NCI-H2029 treated with DMSO at 0.1 percent for 48 hours (cell line): ENCODE measurements at places on chromosomes 5 and 9.

DNA sequence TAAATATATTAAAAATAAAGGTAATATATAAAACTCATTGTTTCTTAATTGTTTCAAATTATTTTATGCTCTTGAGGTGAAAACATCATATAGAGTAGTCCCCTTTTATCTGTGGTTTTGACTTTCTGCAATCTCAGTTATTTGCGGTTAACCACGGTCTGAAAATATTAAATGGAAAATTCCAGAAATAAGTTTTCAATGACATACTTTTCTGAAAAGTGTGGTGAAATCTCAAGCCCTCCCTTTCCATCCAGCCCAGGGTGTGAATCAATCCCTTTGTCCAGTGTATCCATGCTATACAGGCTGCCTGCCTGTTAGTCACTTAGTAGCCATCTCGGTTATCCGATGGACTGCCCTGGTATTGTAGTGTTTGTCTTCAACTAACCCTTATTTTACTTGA lies 546.7 kb upstream of the DMAC1 start:
- DNase-seq: no peak

DNA sequence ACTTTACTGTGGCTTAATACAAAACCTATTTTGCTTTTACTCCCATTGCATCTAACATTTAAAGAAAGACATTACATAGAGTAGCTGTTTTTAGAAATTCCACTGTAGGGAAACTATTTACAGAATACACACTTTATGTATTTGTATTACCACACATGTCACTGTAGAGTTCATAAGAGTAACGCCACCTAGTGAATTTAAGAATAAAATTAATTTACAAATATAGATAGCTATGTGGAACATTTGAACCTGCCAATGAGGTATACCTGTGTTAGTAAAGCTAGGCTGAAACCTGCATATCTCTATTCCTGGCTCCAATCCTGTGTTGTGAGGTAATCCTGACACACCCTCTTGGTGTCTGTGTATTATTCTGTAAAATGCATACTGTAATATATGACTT lies 234.4 kb downstream of the MAST4 start:
- no peak for DNase-seq

GRCh38 chr5:127602896-127603844 lies 45.7 kb upstream of the CTXN3 start:
- no peak for DNase-seq

DNA sequence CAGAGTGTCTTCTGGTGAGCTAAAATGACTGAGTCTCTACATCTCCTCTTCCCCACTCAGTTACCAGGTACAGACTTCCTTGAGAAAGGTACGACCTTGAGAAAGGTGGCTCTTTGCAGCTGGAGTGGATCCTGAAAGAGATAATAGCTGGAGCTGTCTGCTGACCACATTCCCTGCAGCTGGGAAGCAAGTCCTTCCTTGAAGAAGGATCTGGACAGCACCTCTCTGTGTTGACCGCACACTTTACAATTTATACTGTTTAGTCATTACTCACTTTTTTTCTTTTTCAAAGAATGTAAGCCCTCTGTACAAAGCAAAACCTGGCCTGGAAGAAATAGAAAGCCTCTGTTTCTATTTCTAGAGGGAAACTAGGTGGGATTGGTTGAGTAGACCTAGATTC lies 148.8 kb downstream of the MACIR start:
- no peak for DNase-seq

DNA sequence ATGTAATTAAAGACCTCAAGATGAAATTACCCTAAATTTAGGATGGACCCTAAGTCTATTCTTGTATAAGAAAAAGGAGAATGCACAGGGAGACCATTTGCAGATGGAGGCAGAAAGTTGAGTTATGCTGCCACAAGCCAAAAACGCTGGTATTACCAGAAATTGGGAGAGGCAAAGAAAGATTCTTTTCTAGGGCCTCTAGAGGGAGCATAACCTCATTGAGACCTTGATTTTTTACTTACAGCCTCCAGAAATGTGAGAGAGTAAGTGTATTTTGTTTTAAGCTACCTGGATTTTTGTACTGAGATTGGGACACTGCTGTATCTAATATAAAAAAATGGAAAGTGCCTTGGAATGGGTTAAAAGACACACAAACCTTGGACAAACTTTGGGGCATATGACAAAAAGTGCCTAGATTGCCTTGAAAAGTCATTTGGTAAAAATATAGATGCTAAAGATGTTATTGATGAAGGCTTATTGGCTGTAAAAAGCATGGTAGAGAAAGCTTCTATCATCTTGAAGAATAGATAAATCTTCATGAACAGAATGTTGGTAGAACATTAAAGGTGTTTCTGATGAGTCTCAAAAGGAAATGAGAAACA lies 174.7 kb upstream of the PRDM9 start:
- no peak for DNase-seq

- no peak for DNase-seq
Observed at GRCh38 chr5:171946000-171946781, 60.2 kb downstream of the FBXW11 start.

DNA sequence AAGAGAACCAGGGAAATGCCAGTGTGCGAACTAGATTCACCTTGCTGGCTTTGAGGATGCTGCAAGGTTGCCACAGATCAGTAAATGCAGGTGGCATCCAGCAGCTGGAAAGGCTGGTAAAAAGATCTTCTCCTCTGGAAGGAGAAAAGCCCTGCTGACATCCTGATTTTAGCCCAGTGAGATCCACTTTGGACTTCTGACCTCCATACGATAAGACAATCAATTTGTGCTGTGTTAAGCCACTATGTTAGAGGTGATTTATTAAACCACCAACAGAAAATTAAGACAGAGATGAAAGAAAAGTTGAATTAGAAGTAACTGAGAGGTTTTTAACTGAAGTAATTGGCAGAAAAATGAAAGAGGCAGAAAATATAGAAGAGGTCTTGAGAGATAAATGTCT lies 283.8 kb upstream of the CDH12 start:
- no peak for DNase-seq

DNA sequence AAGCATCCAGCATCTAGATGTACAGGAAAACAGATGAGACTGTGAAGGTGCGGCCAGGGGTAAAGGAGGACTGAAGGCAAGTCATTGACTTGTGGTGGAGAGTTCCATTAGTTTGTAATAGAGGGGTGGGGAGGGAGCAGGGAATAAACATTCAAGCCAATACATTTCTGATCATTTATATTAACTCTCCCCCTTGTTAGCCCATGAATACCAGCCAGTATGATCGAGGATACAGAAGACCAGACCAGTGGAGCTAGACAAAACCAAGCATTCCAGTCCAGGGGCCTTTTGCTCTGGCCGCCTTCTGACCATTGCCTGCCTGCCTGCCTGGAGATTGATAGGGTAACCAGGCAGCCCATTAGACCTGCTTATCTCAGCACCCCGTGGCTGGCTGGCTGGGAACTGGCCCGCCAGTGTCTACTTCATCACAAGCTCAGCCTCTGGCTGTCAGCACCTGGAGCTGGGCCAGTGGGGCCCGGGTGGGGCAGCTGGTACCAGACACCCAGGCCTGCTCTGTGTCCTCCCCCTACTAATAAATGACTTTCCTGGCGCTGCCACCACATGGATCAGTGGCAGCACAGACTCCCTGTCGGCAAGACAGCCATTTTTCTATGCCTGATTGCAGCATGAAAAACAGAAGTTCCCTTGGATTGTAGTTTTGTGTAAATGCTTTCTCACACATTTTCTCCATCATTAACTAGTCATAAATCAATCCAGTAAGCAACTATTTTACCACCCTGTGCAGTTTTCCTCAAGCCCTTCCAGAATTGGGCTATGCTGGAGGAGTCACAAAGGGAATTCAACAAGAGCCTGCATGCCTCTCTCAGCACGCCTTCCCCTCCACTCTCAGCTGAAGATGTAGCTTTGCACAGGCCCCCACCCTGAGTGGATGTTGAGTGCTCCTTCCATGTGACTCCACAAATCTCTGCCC lies 181.3 kb downstream of the SNCAIP start:
- DNase-seq: no peak
